ENCODE measurements at places on chromosomes 5 and 9.

- no peak for DNase-seq
These were observed 33.8 kb upstream of the DTWD2 start for GRCh38 chr5:119022017-119022745.

GRCh38 chr5:159903131-159903530 lies 13.2 kb upstream of the ADRA1B start:
- no peak for DNase-seq

DNA sequence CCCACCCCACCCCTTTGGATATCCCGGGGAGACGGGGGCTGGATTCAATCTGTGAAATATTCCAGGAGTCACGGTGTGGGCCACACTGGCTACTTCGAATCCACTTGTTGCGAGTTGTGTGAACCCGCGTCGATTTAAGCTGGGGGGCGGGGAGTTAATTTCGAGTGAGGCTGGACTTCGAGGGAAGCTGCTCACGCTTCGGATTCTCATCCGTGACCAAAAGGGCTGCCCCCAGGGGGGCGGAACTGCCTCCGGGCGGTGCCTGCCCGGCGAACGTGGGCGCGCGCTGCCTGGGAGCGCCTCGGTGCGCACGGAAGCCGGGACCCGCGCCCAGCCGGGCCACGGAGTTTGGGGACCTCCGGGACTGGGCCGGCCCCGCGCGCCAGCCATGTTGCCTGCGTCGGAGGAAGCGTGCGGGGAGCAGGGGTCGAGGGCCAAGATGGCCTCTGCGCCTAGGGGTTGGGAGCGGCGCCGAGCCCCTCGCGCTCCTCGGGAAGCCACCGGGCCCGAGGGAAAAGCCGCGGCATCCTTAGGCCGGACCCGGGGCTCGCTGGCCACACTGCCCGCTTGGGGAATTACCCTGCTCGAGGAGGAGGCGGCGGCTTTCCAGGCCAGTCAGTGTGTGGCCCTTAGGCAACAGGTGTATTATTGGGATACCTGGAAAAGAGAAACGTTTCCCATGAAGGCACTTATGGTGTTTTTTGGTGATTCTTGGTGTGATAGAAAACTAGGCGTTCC lies 975 bp downstream of the OCLN start:
- no peak for DNase-seq

DNA sequence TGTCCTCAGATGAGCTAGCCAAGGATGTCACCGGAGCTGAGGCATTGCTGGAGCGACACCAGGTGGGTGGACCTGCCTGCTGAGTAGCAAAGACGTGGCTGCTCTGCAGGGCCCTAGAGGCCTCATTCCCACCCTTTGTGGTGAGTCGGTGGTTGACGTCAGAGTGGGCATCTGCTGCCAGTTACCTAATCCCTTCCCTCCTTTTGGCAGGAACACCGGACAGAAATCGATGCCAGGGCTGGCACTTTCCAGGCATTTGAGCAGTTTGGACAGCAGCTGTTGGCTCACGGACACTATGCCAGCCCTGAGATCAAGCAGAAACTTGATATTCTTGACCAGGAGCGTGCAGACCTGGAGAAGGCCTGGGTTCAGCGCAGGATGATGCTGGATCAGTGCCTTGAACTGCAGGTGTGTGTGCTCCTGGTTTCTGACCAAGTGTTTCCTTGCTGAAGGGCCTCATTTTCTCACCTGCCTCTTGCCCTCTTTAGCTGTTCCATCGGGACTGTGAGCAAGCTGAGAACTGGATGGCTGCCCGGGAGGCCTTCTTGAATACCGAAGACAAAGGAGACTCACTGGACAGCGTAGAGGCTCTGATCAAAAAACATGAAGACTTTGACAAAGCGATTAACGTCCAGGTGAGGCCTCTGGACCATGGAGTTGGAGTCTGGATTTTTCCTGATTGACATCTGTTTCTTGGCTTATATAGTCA lies 48.9 kb downstream of the DYNC2I2 start:
- no peak for DNase-seq

GRCh38 chr9:133394687-133395271 lies 18.6 kb downstream of the STKLD1 start:
- DNase-seq: no peak

DNA sequence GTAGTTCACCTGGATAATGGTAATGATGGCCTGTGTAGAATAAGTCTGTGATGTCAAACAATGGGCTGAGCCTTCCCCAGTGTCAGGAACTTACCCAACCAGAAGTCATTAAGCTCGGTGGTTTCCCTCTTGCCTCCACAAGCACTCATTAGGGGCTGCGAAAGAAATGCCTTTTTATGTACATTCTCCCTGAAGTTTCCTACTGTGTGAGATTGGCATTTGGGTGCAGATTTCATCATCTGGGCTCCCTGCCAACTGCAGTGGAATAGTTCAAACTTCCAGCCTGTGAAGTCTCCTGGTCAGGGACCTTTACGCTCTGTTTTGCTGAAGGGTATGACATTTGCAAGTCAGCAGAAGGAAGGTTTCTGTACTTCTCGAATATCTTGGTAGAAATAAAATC lies 41.6 kb upstream of the TMEM215 start:
- no peak for DNase-seq

DNA sequence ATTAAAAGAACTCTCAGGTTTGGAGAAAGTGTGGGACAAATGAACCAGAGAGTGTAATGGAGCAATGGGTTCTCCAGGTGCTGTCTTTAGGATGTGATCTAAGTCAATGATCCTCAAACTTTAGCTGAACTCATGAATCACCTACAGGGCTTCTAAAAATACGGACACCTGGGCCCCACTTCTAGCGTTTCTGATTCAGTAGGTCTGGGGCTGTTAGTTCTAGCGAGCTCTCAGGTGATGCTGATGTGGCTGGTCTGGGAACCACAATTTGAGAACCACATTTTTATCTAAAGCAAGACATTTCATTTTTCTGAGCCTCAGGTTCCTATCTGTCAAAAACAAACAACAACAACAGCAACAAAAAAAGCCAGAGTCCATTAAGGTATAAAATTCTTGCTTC lies 35.1 kb upstream of the PCA3 start:
- DNase-seq: no peak
